ENCODE measurements at places on chromosomes 12 and 14.
A peak's percentile ranks its signal among the peaks of the same experiment; 100 is the strongest.

DNA sequence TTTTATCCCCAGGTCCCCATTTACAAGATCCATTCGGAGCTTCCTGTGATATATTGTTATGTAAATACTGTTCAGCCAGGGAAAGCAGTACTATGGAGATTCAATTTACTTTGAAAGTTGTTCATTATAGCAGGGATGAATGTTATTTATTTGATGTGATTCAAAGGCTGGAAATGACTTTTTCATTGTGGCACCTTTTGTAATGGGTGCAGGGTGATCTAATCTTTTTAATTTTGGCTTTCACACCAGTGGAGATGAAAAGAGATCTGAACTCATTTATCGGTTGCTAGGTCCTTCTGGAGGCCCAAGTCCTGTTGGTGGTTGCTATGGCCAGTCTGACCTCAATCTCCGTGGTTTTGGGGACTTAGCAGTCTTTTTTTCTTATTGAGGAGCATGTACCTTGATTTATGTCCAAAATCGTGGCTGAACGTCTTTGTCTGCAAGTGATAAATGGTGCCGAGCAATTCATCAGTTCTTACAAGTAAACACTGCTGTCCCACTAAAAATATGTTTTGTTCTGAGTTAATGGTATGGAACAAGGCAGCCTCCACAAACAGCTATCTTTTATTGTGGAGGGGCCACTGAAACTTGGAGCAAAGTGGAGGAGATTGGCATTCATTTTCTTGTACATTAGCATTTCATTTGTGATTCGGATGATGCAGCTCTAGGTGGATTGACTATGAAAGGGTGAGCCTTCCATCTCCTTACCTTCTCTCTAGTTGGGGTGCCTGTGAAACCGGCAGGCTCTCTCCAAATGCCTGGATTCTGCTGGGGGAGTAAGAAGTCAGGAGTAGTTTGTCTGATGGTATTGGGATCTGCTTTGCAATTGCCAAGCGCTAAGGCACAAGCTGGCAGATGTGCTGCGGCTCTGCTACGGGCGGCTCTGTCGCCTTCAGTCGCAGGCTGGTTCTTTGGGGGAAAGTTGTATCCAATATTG, 2.0 kb downstream of the RMST start:
- no peak for DNase-seq

DNA sequence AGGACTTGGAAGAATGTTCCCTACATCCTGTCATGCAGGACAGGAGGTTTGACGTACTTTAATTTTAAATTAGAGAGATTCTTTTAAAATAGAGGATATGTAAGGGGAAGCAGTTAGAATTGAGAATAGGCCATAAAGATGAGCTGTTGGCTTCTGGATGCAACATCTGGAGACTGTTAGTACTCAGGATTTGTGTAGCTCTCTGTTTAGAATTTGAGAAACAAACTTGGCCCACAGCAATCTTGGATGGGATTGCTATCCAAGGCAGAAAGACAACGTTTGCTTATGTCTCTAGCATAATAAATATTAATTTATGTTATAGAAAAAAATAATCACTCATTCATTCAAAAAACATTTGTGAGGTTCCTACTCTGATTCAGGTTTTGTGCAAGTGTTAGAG, 398.4 kb upstream of the NOVA1 start:
- DNase-seq: no peak

DNA sequence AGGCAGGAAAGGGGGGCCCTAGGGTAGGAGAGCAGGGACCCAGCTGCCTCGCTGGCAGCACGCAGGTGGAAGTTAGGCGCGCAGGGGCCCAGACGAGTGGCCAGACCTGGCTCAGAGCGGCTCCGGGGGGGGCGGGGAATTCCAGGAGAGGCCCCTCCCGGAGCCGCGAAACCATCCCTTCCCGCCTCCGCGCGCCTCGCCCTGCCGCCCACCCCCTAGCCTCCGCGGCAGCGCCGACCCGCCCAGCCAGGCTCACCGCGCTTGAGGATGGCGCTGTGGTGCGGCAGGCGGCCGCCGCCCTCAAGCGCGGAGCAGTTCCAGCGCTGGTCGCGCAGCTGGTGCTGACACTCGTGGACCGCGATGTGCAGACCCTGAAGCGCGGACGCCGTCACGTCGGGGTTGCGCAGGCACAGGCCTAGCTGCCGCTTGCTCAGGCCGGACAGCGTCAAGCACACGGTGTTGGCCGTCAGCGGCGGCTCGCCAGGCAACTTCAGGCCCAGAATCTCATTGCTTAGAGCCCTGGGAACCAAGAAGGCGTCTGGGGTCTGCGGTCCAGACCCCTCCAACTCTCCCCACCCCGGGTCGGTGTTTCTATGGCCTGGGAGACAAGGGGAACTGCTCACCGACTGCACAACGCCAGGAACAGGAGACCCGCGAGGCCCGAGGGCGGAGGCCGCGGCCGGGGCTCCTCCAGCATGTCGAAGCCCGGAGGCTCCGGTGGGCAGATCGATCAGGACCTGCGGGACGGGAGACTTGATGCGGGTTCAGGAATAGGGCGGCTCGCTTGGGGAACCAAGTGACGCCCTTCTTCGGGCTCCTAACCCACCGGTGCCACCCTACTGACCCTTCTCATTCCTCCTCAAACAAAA, 1.5 kb downstream of the WNT10B start:
- DNase-seq: no peak

- DNase-seq: no peak
Measured at GRCh38 chr14:100359881-100360280, 36.7 kb downstream of the SLC25A47 start.

DNA sequence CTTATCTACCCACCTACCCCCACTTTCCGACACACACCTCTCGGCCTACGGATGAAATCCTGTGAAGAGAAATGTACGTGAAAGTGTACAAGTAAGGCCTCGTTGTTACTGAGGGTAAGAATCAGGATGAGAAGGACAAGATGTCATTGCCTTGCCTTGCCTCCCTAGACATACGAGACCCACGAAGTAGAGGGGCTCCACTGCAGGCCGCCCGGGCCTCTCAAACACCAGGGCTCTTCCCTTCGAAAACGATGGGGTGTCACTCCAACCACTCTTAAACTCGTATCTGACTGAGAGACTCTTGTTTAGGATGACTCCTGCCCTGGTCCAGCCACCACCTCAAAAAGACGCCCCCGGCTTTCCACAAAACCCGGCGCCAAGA, 498 bp downstream of the RACGAP1 start:
- peak; percentile 30 for DNase-seq

GRCh38 chr12:94123127-94123526, 25.2 kb upstream of the PLXNC1 start:
- DNase-seq: no peak

All from hematopoietic multipotent progenitor cell treated with erythropoietin and hydrocortisone succinate and interleukin-3 and kit ligand, for 15 days (in vitro differentiated cells).